Fibroblast of skin of right biceps (primary cell): ENCODE measurements at places on chromosomes 6 and 20.

DNA sequence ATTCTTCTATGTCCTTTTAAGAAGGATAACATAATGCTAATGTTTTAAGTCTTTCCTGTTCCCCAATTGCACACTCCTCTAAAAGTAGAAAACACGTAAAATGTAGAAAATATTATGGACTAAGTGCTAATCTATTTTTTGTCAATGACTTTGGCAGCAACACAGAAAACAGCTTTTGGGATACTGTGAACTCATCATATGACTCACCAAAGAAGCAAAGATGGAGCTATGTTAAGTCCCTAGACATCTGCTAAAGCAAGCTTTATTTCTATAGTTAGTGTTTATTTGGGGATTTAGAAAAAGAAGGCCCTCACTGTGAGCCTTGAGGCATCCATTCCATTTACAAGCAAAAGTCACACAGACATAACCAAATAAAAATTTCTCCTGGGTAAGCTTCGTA lies 23.0 kb downstream of the OPN5 start:
- DNase-seq: no peak

GRCh38 chr6:44185953-44186634 lies 27.5 kb downstream of the CAPN11 start:
- DNase-seq: no peak

GRCh38 chr6:7155871-7156579 lies 48.3 kb downstream of the RREB1 start:
- no peak for DNase-seq

DNA sequence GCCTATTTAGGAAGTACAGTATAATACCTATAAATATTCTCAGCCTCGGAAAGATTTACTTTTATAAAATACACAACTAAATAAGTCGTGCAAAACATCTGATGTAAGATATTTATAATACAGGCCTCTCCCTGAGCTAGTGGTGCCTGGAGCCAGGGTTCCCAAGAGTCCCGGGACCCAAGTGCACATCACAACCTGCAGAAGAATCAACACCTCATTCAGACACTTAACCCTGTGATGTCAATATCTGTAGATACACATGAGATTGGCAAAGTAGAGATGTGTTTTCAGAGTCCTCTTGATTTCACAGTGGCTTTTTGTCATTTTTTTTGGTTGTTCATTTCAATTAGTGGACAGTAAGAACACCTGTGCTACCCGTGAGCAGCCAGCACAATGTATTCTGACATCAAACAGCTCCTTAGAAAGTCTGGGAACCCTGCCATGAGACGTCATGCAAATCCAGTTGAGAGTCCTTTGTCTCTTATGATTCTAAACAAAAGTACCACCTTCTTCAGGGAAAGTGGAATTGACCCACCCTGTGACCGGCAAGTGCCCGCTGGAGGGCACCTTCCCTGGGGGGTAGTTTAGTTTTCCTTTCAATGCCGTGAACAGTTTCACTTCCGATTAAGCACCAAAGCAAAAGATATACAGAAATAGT lies 101.6 kb downstream of the DACT2 start:
- no peak for DNase-seq

- DNase-seq: no peak
Observed at GRCh38 chr6:63816401-63816981, 180.9 kb downstream of the PHF3 start.

DNA sequence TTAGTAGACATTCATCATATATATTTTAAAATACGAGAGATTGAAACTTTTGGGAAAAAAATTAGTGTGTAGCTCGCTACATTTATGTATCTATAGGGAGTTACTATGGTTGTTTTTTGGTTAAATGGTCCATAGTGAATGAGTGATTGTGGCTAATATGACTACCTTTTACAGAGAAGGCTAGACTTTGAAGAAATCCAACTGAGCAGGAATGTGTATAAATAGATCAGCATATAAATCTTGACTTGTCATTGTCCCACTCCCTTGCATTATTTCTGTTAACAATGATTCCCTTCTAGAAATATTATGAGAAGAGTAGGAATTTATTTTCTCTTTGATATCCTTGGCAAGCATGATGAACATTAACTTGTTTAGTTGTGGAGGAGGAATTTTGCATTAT lies 737.8 kb upstream of the MAP3K7 start:
- DNase-seq: no peak

DNA sequence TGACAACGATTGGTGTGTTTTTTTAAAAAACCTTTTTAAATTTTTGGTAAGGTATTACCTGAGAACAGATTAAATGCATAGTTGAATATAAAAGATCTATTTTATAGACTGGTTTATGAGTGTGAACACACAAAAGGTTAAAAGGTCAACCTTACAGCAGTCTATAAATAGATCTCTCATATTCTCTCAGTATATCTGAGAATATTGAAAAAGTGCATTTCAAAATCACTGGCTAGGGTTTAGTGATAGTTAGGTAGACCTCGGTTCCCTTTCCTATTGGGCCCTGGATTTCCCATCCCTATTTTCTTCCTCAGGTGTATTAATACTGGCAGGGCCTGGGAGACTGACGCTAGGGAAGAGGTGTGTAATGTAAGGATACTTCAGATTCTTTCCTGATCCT lies 723 bp upstream of the ZNF451 start:
- DNase-seq: no peak

DNA sequence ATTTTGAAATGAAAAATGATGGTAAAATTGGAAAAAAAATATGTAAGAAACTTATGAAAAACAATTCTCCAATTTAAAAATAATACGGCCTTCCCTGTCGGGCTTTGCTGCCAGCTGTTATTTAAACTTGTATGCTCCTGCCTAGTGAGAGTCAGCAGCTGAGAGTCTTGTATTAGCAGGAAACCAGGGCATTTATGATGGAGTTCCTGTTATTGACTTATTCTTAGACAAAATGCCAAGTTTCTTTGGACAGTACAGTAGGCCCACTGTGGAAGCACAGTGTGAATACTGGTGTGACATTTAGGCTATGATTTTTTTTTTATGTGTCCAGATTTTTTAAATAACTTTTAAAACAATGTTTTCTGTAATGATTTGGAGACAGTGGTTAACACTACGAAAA lies 42.1 kb downstream of the GMDS start:
- DNase-seq: no peak

DNA sequence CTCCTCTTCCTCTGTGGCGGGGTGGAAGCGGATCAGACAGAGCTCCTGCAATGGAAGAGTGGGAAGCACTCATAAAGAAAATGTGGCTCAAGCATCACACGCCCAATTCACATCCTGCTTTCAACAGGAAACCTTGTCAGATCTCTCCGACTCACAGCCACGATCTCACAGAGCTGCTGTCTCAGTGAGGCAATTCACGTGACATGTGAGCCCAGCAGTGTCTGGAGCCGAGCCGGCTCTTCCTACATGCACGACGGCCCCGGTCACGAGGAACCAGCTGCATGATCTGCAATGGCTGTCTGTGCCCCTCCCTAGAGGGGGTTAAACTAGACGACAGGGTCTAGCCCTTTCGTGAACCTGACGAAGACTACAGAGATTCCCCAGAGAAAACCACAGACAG lies 29.5 kb upstream of the TCFL5 start:
- DNase-seq: peak; percentile 23

DNA sequence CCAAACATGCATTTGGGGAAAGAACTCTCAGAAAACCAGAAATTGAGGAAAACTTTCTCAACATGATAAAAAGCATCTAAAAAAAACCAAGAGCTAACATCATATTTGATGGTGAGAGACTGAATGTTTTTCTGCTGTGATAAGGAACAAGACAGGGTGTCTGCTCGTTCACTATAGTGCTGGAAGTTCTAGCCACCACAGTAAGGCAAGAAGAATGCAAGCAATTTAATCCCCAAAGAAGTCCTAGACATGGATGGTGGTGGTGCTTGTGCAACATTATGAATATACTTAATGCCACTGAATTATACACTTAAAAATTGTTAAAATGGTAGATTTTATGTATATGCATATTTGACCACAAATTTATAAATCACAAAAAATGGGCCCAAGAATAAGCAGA lies 53.4 kb downstream of the LYRM2 start:
- DNase-seq: peak; percentile 25

- DNase-seq: peak; percentile 51
Observed at GRCh38 chr6:140264431-140264830, 890.0 kb upstream of the CITED2 start.

DNA sequence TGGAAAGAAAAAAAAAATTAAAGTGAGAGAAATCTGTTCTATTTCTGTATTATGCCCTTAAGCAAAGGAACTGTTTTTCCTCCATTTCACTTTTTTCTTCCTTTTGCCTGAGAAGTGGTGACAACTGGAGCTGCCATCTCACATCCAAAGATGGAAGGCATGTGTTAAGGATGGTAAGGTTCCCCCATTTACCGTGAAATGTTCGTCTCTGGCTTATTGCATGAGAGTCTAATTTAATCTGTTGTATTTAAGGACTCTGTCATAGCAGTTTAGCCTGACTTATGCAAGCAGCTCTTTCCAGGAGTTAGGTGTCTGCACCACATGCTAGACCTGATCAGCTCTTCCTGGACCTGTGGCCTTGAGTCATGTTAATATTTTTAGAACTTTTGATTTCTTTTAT lies 389.5 kb upstream of the MAP3K7 start:
- no peak for DNase-seq

DNA sequence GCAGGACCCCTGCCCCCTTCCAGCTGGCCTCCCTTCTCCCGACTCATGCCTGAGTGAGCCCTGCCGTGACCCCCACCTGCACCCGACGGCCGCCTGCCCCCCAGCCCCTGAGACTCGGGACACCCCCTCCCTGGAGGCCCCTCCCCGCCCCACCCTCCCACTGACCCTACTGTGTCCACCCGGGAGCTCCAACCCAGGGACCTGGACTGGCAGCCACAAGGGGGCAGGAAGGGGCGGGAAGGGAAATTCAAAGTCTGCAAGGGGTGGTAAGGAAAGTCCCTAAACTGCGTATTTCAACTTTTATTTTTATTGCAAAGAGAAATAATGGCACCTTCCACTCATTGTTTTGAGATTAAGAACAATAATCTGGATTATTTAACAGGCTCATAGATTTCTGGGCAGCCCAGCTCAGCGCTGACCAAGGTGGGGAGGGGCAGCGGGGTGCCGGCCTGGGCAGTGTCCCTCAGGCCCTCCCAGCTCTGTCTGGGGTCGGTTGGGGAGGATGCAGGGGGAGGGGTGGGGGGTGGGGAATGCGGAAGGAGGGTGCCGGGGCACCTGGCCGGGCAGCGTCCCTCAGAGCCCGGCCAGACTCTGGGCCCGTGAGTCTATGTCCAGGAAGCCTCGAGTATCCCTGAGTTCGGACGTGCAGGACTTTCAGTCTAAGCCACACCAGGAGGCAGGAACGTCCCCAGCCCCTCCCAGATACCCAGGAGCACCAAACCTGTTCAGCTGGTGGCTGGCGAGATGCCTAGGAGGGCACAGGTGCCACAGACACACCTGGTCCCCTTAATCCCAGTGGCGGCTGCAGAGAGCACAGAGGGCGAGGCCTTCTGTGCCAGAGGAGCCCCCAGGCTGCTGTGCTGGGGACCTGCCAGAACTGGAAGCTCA lies 1.3 kb upstream of the PTK6 start:
- no peak for DNase-seq

GRCh38 chr6:96872976-96873375 lies 24.7 kb downstream of the NDUFAF4 start:
- no peak for DNase-seq

- no peak for DNase-seq
Observed at GRCh38 chr6:13286181-13286580, 42.2 kb downstream of the TBC1D7 start.

DNA sequence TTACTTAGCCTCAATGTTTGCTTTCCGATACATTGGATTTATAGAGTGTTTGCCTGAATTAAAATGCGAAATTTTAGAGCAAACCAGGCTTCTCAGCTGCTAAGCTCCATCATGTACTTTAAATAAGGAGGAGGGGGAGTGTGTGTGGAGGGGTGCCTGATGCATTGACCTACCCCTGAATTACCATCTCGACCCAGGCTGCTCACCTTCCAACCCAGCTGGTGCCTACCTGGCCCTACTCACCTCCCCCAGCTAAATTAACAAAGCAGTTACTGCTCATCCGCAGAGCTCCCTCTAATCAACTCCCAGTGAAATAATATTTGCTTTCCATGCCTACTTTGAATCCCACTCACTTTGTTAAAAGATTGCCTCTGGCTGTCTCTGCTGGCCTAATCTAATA lies 544.5 kb downstream of the MAFB start:
- DNase-seq: no peak

GRCh38 chr20:37711994-37712964 lies 18.4 kb downstream of the CTNNBL1 start:
- no peak for DNase-seq
